ENCODE measurements at places on chromosomes 6 and 20.

DNA sequence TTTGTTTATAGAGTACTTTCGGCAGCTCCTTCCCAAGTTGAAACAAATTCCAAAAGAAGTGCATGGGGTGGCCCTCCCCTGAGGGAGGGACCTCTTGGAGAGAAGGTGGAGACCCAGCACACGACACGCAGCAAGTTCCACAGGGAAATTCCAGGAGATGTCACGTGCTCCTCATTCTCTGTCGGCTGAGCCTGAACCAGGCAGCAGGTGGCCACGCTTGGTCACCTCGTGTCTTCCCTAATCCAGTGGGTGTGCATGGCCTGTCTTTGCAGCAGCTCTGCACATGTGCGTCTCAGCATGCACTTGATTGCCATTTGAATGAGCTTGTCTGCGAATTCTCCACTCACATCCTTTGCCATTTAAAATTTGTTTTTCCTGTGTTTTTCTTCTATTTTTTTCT is 357.4 kb downstream of the CDH4 start:
- no peak for DNase-seq

- DNase-seq: no peak
Observed at GRCh38 chr20:57288651-57289277, 22.3 kb upstream of the BMP7 start.

DNA sequence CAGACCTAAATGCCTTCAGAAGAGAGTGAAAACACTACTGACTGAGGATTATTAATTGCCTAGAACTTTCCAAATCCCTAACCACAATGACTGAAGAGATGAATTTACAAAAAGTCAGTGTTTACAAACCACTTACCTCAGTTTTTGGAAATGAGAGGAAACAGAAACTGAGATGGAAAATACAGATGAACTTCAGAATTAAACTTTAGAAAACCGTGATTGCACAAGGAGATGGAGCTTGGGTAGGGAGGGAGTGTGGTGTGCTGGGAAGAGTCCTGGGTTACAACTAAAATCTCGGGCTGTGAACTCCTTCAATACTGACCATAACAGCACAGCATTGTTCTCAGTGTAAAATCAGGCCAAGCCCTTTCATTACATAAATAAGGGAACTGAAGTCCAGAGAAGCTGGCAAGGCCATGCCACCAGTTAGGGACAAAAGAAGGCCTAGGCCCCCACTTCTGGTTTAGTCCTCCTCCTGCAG is 4.0 kb downstream of the ELMO2 start:
- no peak for DNase-seq

- no peak for DNase-seq
Observed at GRCh38 chr6:17035257-17036064, 66.4 kb upstream of the STMND1 start.

- peak; percentile 73 for DNase-seq
Observed at GRCh38 chr6:143397227-143398222, 53.0 kb downstream of the ADAT2 start.

- no peak for DNase-seq
Observed at GRCh38 chr6:164695896-164696295, 613.5 kb downstream of the C6orf118 start.

DNA sequence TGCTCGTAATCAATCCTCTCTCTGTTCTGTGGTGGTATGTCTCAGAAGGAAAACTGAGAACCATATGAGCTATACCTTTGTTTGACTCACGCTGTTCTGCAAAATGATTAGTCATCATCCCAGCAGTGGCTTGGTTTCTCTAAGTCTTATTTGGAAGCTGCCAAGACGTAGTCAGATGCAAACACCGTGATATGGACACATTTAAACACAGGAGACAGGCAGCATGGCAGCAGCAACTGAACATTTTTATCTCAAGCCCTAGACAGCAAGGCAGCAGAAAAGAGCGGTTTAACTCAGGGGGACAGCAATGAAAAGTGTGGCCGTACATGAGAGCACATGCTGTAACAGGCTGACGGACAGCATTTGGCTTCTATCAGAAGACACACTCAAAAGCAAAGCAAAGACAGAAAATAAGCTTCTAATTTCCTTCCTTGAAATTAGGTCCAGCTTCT is 1295.1 kb downstream of the EPHA7 start:
- no peak for DNase-seq

- no peak for DNase-seq
Observed at GRCh38 chr20:10213526-10213925, 5.1 kb upstream of the SNAP25 start.
